Right hindlimb (tissue), 1 donor: ENCODE measurements at places on chromosomes 16 and 17.

- no peak for DNase-seq
Measured at GRCh38 chr16:52364500-52364899, 182.4 kb downstream of the TOX3 start.

- peak; percentile 22 for DNase-seq
Measured at GRCh38 chr16:66036184-66036583, 330.3 kb upstream of the CDH5 start.

GRCh38 chr16:61654962-61655361 lies 381.3 kb downstream of the CDH8 start:
- DNase-seq: no peak

GRCh38 chr16:20598832-20599469 lies 22.8 kb upstream of the ACSM2B start:
- no peak for DNase-seq

DNA sequence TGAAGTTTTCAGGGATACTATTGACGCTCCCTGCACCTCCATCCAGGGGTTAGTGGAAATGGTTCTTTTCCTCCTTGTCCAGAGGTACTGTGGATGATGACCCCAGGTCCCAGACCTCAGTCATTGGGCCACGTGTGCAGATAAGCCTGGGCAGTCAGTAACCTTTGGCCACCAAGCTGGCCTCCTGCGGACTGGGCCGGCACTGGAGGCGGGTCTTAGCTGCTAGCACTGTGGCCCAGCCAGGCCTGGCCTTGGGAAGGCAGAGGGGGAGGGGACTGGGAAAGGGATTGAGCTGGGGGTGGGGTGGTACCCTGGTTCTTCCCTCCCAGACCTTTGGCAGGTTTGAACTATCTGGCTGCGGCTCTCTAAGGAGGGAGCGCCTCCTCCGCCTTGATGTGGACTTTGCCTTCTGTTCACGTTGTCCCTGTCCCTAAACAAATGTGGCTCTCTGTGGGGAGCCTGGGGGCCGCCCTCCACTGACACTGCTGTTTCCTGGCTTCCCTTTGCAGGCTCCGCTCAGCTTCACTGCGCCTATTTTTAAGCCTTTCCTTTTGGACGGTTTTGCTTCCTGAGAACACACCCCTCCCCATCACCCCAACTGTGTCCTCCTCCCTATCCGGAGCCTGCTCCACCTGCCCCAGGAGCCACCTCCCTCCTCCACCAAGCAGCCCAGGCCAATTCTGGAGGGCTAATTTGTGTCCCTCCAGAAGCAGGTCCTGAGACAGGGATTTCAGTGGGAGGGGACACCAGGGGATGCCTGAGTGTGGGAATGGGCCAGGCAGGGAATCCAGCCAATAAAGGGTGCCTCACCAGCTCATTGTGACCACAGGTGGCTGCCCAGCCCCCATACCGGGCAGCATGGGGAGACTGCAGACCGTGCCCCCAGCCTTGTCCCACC lies 251.9 kb downstream of the SEC14L1 start:
- peak; percentile 67 for DNase-seq

- peak; percentile 43 for DNase-seq
Measured at GRCh38 chr16:47037396-47037745, 63.9 kb upstream of the DNAJA2 start.

GRCh38 chr17:8117980-8118768 lies at the start of gene ALOXE3:
TSS of gene ALOXE3 (minus strand) at chr17:8118514. CDS start at chr17:8117990, 524 bp downstream.
- DNase-seq: peak; percentile 45

GRCh38 chr17:57174591-57174990 lies 81.7 kb upstream of the MSI2 start:
- DNase-seq: no peak

GRCh38 chr17:48037036-48037837 lies at the start of gene COPZ2:
TSS of gene COPZ2 (minus strand) at chr17:48037797. CDS start at chr17:48037777, 20 bp downstream.
- peak; percentile 61 for DNase-seq

- DNase-seq: no peak
Measured at GRCh38 chr17:82486231-82487094, 27.9 kb downstream of the NARF start.

DNA sequence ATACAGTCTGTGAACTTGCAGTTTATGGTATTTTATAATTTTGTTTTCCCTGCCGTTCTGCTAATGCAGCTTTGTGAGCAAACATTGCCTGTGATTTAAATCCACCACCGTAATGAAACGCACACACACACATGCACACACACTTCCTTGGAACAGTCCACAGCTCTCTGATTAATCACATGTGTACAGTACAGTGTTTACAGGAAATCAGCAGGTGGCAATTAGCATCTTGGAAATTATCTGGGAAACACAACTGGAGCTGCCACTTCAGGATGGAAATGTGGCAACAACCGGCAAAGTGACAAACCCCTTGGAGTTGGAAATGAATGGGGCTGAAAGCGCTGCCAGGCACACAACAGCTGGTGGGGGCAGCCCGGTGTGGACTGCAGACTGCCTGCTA lies 12.9 kb upstream of the ZKSCAN2 start:
- DNase-seq: no peak

- DNase-seq: no peak
Measured at GRCh38 chr17:62708587-62708986, 81.1 kb downstream of the MRC2 start.

GRCh38 chr17:72976971-72977770 lies 115.3 kb downstream of the SLC39A11 start:
- DNase-seq: peak; percentile 71

DNA sequence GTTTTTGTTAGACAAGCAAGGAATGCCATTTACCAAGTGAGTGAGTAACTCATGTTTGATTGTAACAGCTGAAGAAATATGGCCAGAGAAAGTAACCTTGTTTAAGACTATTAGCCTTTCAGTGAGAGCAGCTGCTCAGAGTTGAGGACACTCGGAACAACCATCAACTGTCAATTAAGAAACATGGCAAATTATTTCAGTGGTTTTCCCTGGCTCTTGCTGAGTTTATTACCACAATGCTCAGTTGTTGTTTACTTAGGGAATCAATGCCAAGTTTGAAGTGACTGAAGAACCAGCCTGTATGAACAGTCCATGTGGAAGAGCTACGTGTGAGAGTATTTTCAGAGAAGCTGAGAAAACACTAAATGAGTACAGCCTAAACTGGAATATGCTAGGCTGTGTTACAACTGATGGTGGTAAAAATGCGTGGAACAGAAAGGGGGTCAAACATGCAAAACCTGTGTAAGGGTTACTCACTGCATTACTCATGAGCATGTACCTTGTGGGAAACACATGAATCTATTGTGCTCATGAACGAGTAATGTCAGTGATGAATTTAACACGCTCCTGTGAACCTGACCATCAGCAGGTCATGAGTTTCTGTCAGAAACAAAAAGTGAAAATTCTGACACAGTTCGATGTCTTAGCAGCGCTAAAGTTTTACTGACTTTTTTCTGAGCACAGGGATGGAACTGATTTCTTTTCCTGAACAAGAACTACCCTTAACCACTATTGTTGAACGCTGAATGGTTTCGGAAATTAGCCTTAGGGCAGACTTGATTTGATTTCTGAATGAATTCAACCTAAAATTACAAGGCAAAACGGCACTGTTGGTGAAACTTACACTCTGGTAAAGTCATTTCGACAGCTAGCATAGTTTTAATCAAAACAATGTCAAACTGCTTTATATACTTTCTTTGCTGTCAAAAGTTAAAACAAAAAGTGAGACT lies 33.5 kb downstream of the GNA13 start:
- DNase-seq: no peak

- DNase-seq: no peak
Measured at GRCh38 chr17:70022175-70022574, 52.9 kb upstream of the KCNJ16 start.

- DNase-seq: no peak
Measured at GRCh38 chr17:14559264-14560119, 258.6 kb downstream of the HS3ST3B1 start.

DNA sequence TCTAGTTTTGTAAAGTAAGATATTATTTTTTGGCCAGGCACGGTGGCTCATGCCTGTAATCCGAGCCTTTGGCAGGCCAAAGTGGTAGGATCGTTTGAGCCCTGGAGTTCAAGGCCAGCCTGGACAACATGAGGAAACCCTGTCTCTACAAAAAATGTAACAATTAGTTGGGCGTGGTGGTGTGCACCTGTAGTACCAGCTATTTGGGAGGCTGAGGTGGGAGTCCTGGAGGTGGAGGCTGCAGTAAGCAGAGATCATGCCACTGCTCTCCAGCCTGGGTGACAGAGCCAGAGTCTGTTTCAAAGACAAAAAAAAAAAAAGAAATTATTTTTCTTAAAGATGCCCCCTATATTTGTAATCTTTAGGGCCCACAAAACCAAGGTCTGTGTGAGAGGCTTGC lies 16.0 kb upstream of the RHOT1 start:
- no peak for DNase-seq

DNA sequence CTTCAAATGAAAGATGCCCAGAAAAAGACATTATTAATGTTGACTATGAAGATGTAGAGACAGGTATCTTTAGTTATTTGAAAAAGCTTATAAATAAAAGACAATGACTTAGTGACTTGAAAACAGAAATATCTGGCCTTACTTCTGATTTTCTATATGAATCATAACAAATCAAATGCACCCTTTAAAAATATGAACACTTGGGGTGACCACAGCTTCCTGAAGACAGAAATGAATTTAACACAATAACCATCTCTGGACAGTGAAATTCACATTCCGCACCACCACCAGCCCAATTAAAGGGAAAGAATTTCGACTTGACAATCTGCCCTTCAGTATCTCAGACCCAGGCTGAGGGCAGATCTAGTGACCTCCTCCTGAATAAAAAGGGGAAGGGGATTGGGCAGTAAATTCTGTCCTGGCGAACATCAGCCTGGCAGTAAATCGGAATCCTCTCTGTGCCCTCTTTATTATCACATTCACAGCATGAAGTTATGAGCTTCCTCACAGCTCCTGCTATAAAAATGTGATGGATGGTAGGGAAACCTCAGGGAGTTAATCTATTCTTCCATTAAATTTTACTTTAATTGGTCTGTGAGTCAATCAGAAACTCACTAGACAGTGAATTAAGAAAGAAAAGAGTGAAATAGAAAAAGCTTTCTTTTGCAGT lies 131.5 kb downstream of the SNX11 start:
- no peak for DNase-seq

DNA sequence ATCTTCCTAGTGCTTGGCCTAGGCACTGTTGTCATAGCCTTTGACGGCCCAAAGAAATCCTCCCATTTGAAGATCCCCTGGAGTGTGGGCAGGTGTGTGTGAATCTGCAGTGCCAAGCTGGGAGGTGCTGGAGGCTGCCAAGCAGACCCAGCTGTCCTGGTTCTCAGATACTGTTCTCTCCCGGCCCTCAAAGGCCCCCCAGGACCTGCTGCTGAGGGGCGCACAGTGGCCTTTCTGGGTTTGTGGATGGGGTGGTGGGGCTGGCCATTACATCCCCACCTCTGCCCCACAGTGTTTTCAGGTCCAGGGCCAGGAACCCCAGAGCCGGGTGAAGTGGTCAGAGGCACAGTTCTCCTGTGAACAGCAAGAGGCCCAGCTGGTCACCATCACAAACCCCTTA lies 60.5 kb downstream of the MRC2 start:
- DNase-seq: no peak

DNA sequence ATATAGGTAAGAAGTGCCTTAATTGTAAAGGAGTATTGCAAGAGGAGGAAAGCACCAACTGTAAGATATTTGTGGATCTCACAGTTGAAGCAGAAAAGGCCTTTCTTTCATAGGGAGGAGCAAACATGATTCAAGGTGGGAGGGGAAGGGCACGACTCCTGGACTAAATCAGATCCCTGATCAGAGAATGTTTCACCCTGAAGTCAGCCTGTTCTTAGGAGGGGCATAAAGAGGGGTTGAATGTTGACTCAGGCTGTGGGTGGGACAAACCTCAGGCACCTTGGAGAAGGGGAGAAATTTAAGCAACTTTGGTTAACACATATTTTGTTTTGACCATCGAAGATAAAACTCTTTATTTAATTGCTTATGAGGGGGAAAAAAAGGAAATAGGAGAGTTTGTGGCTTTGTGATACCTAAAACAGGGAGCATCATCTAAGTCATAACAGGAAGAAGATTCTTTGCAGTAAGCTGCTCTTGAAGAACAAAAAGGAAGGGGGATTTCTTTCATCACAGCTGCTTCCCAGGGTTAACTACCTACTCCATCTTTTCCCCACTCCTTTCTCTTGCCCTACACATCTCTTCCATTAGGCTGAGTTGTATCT lies 158.6 kb upstream of the ZNF267 start:
- no peak for DNase-seq

GRCh38 chr17:9457005-9457404 lies 118.6 kb downstream of the STX8 start:
- DNase-seq: no peak

DNA sequence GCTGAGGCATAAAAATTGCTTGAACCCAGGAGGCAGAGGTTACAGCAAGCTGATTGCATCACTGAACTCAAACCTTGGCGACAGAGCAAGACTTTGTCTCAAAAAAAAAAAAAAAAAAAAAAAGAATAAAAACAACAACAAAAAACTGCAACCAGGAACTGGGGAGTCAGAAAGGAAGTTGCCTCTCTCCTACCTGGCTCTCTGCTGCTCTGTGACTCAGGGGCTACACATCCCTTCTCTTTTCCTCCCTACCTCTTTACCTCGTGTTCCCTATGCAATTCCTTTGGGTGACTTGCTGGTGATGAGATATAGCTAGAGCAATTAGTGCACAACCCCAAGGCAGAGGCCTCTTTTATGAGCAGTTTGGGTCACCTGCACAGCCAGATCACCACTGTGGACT lies 95.9 kb downstream of the ABCC1 start:
- no peak for DNase-seq

- DNase-seq: peak; percentile 64
Measured at GRCh38 chr17:36722121-36722902, 120.9 kb downstream of the MRM1 start.

DNA sequence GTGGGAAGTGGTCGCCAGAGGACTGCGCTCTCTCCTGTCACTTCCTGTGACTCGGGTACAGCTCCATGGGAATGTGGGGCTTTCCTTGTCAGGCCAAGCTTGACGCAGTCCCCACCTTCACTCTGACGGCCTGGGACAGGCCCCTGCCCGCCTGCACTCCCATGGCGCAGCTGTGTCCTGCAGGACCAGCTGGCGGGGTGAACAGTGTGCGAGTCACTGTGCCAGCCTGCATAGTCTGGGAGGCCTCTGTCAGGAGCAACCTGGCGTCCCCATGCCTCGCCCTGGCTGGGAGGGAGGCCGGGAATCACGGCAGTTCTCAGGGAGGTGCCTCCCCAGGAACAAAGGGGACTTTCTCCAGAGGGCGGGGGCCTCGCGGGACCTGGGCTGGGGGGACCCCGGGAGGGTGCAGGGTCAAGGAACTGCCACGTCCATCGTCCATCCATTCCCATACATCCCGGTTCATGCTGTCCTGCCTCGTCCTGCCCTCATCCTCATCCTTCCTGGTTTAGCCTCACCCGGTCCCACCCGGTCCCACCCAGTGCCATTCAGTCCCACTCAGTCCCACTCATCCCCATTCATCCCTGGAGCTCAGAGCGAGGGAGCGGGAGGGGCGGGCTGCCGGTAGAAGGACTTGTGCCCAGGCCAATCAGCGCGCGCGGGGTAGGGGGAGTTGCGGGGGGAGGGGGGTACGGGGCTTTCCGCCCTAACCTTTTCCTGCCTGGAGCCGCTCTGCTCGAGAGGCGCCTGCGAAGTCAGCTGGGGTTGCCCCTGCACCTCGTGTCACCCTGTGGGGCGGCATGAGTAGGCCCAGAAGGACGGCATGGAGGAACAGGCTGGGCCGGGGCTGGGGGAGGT lies 13.4 kb downstream of the FLYWCH1 start:
- no peak for DNase-seq
